Activated naive CD8-positive, alpha-beta T cell treated with anti-CD3 and anti-CD28 coated beads, Interleukin-2, amount 50 U/mL, for 16 hours (primary cell): ENCODE measurements at places on chromosomes 5 and 9.

DNA sequence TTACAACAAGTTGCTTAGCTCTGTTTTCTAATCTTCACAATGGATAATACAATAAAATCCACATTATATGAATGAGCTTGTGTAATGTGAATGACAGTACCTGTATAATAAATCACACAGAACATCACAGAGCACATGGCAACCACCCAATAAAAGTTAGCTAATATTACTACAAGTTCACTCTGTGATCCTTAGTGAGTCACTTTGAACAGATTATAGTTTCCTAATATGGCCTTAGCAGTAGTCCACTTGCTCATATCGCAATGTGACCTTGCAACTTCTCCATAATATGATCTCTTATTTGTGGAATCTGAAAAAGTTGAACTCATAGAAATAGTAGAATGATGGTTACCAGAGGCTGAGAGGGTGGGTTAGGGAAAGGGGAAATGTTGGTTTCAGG is 361.3 kb downstream of the PTPRD start:
- DNase-seq = no peak

- DNase-seq = no peak
Measured at GRCh38 chr9:81716409-81716808, 27.1 kb upstream of the TLE1 start.

- DNase-seq = no peak
Measured at GRCh38 chr5:164191240-164191639, 685.8 kb downstream of the MAT2B start.

DNA sequence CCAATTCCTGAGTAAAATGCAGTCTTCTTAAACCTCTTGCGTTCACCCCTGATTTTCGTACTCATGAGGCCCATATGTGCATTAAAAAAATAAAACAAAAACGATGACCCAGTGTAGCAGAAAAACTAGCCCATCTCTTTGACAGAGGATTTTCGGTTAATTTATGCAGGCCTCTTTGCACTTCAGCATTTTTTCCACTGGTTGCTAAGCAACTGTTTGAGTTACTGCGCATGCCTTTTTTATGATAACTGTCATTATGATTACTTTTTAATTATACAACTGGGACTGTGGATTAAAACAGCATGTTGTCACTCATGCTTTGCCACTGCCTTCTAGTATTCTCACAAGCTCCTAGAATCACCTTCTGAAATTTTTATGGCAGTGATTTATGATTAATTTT is 165.0 kb downstream of the SMARCA2 start:
- DNase-seq = no peak

DNA sequence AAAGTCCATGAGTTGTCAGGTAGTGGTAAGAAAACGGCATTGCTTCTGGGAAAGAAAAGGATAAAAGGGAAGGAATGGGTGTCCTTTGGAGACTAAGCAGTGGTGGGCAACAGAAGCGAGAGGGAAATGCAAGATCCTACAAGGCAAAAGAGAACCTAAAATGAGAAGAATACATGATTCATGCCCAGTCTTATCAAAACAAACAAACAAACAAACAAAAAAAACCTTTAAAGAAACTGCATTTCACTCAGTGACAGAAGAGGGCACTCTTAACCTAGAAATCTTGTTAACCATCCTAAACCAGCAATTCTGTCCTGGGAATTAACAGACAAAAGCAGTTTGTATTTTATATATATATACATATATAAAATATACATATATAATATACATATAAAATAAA is 88.5 kb downstream of the SUSD1 start:
- no peak for DNase-seq

DNA sequence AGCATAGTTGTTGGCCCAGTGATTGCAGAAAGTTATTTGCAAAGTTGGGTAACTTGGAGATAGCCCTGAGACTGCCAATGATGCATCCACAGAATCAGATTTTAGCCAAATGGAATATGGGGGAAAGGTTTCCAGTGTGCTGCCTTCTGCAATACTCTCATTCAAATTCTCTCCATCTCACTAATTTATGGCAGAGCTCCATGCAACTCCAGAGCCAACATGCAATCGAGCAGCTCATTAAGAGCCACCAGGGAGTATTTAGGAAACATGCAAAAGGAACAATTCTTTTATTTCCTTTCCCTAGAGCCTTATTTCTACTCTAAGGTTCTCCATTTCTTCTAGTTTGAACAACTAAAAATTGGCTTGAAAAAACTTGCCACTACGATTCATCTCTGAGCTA is 135.9 kb upstream of the MARCHF11 start:
- no peak for DNase-seq

GRCh38 chr9:92617195-92617813 is 52.6 kb downstream of the IPPK start:
- DNase-seq = no peak

DNA sequence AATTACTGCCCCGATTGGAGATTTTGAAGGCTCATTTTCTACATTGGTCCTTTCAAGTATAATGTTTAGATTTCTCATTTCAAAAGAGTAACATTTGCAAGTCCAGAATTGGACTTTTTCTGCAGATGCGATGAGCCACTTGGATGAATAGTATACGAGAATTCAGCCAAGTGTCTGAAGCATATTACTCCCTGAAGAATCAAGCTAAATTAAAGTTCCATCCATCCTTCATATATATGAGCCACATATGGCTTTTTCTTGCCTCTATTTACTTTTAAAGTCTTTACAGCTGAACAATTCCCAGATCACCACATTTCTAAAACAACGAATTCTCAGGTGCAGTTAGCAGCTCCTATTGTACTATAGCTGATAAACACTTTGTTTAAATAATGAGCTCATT is 288.7 kb downstream of the CEMIP2 start:
- DNase-seq = no peak

- DNase-seq = no peak
Measured at GRCh38 chr9:115374724-115375268, 256.8 kb upstream of the TNC start.

DNA sequence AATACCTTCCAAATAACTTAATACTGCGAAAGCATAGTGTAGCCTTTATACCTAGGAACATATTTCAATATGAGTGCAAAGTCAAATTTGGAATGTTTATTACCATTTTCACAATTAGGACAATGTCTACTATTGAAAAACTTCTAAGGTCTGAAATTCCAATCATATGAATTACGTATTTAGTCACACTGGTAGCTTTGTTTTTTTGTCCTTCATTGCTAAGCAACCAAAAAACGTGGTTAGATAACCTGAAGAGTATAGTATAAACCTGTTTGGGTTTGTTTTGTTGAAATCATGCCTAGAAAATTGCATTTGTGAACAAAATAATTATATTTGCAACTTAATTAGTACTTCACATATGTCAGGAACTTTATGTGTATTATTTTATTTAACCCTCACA is 134.2 kb downstream of the FBXO4 start:
- DNase-seq = no peak

DNA sequence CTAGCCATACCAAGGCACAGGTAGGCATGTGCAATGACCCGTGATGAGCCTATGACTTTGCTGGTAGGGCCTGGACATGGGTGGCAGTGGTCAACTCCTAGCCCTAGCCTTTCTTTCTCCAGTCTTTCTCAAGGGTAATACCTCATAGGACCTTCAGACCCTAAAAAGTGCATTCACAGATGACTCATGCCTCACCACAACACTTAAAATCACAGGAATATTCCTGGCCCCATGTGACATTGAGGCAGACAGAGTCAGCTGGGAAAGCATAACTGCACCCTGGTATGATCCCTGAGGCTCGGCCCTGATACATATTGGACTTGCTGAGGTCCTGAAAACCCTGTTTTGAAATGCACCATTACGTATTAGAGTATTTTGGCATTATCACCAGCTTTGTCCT is 449.5 kb downstream of the HINT1 start:
- DNase-seq = no peak

DNA sequence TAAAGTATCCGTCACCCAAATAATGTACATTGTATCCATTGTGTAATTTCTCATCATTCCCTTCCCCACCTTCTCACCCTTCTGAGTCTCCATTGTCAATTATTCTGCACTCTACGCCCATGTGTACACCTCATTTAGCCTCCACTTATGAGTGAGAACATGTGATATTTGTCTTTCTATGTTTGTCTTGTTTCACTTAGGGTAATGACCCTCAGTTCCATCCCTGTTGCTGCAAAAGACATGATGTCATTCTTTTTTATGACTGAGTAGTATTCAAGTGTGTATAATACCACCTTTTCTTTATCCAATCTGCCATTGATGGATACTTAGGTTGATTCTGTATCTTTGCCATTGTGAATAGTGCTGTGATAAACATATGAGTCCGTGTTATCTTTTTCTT is 4.9 kb upstream of the SPATA31C2 start:
- no peak for DNase-seq

GRCh38 chr5:102986074-102986473 is 133.9 kb downstream of the GIN1 start:
- no peak for DNase-seq

GRCh38 chr9:20408513-20408912 is 213.8 kb downstream of the MLLT3 start:
- DNase-seq = no peak

DNA sequence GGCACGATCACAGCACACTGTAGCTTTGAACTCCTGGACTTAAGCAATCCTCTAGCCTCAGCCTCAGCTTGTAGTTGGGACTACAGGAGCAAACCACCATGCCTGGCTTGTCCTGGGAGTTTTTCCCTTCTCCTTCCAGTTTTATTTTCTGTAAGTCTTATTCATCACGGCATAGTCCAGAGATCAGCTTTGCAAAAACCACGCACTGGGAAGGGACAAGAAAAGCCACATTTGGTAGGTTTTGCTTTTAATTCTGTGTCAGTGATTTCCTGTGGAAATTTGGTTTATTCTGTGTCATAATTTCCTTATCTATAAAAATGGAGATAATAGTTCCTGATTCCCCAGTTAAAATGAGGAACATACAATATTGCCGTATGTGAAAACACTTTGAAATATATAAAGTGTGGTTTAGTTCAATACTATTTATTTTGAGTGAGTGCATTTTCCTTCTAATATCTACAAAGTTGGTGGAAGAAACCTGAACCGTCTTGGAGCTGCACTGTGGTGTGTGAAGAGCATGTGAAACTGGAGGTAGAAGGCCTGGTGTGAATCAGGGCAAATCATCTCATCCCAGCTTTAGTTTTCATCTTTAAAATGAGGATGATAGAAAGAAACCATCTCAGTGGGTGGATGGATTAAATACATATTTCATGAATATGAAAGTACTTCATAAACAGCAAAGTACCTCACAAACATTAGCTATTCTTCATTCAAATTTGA is 92.8 kb upstream of the ELL2 start:
- no peak for DNase-seq

- DNase-seq = no peak
Measured at GRCh38 chr5:55724281-55724680, 12.2 kb upstream of the SLC38A9 start.

GRCh38 chr9:30075022-30075421 is 2309.4 kb upstream of the ACO1 start:
- no peak for DNase-seq

DNA sequence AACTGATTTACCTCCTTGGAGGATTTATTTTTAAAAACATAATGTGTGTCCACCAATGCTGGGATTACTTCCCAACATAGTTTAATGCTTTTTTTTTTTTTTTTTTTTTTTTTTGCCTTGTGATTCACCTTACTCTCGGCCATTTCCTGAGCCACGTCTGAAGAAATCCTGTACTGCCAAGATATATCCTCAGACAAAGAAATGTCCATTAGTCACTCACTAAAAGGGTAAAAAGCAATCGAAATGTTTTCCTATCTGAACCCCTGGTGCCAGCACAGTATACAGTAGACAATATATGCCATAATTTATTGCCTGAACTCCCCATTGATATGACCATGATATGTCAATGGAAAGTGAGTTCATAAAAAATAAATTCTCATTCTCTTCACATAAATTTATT is 344.1 kb downstream of the BNC2 start:
- DNase-seq = no peak

DNA sequence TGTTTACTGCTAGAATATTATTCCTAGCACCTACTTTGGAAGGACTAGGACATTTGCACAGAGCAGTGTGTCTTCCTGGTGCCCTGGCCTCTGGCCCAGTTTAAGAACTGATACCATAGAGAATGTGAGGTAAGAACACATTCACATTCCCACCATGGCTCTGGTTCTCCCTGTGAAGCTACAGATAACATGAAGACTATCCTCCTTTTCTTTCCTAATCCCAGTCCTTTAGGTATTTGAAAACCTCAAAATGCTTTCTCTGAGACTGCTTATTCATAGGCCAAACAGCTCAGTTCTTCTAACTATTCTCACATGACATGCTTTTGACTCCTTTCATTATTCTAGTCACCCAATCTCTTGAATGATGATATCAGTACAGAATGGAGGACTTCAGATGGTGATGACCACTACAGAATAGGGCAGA is 11.9 kb downstream of the FAM219A start:
- no peak for DNase-seq

DNA sequence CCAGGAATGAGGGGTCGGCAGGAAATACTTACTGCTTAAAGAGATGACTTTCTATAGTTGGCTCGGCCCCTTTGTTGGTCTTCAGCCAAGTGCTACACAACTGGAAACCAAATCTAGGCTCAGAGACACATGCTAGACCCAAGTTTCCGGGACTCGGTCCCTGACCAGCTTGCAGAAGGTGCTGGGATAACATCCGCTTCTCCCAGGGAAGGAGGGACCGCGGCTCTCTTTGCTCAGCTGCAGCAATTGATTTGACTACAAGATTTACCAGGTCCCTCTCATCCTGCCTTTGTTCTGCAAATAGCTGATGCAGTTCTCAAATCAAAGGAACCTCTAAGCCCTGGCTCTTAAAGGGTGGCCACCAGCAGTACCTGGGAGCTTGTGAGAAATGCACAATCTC is 314.7 kb downstream of the MLLT3 start:
- no peak for DNase-seq

DNA sequence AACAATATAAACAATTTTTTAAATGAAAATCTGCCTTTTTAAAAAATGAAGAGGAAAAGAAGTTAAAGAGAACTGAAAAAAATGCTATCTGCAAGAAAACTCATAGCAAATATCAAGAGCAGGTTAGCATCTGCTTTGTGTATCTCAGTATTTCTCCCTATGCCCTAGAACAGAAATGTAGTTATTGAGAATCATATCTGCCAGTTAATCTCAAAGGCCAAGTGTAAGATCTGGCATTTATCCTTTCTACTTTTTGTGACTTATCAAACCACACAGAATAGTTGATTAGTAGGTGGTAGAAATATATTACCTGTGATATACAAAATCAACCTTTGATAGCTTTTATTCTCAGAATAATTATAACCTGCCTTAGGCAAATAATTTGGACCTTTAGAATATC is 1699.8 kb downstream of the EFNA5 start:
- DNase-seq = no peak

GRCh38 chr5:39716532-39717028 is 291.8 kb upstream of the DAB2 start:
- DNase-seq = no peak
